ENCODE measurements at places on chromosomes 5 and 9. TPM values are rescaled to one million over a fixed set of nuclear protein-coding genes. Genes with fewer than 3 reads are reported as not detected.

The ELOVL7 gene
- total RNA-seq: 2.5 TPM

The LTC4S gene
- 3.7 TPM for total RNA-seq

The CDH6 gene
- 10.8 TPM for total RNA-seq

The FLT4 gene
- total RNA-seq: 6.3 TPM

The AMBP gene
- 0.81 TPM for total RNA-seq

The RNF208 gene
- total RNA-seq: 7.7 TPM

The IL5 gene
- not detected for total RNA-seq

The CDH9 gene
- total RNA-seq: 0.79 TPM

The HTR4 gene
- not detected for total RNA-seq

The SLC46A2 gene
- not detected for total RNA-seq

The BOD1 gene
- total RNA-seq: 120 TPM

The CDX1 gene
- total RNA-seq: 0.22 TPM

- H3K27ac ChIP-seq: no peak overlapping the region
- DNase-seq: no peak
- no peaks in the 10 kb centered on the region for H3K4me1 ChIP-seq
- no peaks in the 10 kb centered on the region for H3K36me3 ChIP-seq
- no peak overlapping the region for H3K4me3 ChIP-seq
Observed at GRCh38 chr5:113871972-113872371, 358.5 kb downstream of the YTHDC2 start.

DNA sequence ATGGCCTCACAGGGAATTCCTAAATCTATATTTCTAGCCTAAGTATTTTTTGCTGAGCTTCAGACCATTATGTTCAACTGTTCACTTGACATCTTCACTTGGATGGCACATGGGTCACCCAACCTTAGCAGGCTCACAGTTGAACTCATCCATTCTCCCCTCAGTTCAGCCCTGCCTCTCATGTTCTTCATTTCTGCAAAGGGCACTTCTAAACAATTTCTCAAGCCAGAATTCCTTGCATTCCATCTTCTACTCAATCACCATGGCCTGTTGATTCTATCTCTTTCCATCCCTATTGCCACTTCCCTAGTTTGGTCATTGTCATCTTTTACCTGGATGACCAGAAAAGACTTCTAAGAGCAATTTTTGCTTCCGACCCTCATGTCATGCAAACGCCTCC lies 7.3 kb upstream of the RGS3 start:
- H3K27ac ChIP-seq: no peak overlapping the region
- no peaks in the 10 kb centered on the region for H3K4me1 ChIP-seq
- DNase-seq: no peak
- H3K36me3 ChIP-seq: no peaks in the 10 kb centered on the region
- H3K27me3 ChIP-seq: no peaks in the 10 kb centered on the region
- H3K4me3 ChIP-seq: no peak overlapping the region

DNA sequence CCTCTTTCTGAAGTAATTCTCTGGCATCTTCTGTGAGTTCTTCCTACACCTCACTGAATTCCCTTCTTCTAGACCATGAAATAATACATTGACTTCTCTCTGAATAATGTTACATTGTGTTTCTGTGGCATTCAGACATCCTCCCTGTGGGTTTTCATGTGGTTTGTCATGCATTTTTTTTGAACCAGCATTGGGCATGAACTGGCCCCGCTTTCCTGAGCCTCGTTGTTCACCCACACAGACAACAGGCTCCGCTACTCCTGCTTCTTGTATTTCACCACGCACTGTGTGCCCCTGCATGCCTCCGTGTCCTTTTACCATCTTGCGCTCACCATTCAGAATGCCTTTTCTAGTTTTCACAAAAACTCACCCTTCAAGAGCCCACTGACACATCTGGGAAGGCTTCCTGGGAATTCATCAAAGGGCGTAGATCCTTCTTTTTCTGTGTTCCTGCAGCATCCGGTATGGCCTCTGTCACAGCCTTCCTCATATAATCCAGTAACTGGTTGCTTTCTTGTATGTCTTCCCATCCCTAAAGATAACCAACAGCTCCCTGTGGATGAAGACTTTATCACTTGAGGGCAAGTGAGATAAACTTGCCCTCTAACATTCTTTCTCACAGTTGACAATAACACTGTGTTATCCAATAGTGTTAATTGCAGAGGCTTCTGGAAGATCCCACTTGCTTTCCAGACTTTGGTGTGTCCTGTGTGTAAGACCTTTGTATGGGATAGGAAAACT lies 51.5 kb upstream of the ADAMTSL1 start:
- no peak overlapping the region for H3K27ac ChIP-seq
- H3K4me3 ChIP-seq: no peak overlapping the region
- no peak for DNase-seq
- H3K27me3 ChIP-seq: no peaks in the 10 kb centered on the region
- no peaks in the 10 kb centered on the region for H3K36me3 ChIP-seq

DNA sequence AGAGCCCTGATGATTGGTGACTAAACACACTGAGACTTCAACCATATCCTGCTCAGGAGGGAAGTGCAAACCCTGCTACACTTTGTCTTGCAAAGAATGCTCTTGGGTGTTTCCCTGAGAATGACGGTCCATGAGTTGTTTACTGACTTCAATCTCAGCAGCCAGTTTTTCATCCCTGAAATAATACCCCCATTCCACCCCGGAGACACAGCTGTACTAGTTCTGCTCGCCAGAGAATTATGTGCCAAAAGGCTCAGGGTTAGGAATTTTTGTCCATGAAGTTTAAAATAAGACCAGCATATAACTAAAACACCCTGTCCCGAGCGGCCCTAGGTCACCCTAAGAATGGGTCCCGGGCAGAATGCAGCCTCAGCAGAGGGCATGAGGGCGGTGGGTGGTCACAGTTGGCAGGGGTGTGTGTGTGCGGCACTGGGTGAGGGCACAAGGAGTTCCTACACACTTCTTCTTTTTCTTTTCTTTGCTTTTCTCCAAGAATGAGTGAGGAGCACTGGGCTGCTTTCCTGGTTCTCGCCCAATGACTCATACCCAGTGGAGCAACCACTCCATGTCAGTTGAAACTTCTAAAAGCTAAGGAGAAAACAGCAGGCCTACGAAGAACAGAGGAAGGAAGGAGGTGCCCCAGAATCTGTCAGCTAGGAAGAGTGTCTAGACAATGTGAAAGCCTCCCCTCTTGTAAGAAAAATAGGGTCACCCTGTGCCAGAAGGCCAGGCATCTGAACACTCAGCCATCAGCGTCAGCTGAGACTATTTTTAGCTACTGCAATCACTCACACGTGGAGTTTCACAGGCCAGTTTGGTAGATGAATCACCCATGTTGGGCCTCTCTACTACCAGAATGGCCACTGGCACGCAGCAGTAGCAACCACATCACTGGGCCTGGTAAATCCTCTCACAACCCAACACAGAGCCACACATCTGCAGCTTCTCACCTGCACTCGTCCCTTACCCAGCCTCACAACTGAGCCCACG lies 105.9 kb downstream of the DPYSL3 start:
- no peak for DNase-seq
- H3K27me3 ChIP-seq: no peaks in the 10 kb centered on the region
- no peak overlapping the region for H3K4me3 ChIP-seq

DNA sequence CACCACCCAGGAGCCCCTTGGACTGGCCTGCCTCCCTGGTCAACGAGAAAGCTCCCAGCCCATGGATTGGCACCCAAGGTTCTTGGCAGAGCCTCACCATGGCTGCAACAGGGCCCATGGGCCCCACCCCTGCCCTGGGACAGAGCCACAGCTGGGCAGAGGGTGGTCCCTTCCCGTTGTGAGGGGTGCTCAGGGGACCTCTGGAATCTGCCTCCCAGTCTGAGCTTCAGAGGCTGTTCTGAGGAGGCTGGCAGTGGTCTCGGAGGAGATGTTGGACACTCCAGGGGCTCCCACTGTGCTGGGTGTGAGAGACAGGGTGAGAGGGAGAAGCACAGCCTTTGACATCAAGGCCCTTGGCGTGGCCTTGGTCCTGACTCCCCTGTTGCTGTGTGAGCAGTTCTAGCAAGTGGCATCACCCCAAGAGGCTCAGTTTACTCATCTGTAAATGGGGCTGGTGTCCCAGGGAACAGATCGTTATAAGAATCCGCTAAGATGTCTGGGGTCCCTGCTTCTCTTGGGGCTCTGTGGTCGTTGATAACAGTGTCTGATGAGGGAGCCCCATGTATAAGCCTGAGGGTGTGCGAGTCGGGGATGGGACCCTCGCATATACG lies 33.0 kb downstream of the LHX3 start:
- H3K27ac ChIP-seq: no peak overlapping the region
- no peaks in the 10 kb centered on the region for H3K27me3 ChIP-seq
- no peaks in the 10 kb centered on the region for H3K36me3 ChIP-seq
- DNase-seq: no peak
- peaks cover 1% of the 10 kb centered on the region for H3K4me1 ChIP-seq
- H3K4me3 ChIP-seq: peak overlapping the region; percentile 57

DNA sequence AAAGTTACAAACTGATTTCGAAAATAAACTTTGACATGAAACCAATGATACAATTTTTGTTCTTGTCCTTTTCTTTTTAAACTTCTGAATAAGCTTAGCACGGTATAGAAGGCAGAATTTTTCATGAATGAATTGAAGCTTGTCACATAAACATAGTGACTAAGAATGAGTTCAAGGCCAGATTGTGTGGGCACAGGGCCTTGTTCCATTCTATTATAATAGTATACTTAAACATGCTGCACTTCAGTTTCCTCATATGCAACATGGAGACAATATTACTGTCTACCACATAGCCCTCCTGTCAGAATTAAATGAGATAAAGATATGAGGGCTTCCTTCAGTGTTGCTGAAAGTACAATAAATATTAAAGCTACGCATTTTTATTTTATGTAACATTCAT lies 204.2 kb upstream of the HAPLN1 start:
- DNase-seq: no peak
- H3K4me3 ChIP-seq: no peak overlapping the region
- H3K27ac ChIP-seq: no peak overlapping the region
- H3K4me1 ChIP-seq: no peaks in the 10 kb centered on the region
- H3K27me3 ChIP-seq: no peaks in the 10 kb centered on the region

GRCh38 chr5:160887780-160888179 lies 35.8 kb upstream of the ATP10B start:
- H3K4me1 ChIP-seq: no peaks in the 10 kb centered on the region
- no peak overlapping the region for H3K4me3 ChIP-seq
- DNase-seq: no peak
- H3K36me3 ChIP-seq: no peaks in the 10 kb centered on the region

GRCh38 chr5:68289498-68289897 lies 73.9 kb downstream of the PIK3R1 start:
- no peak overlapping the region for H3K27ac ChIP-seq
- H3K4me1 ChIP-seq: no peaks in the 10 kb centered on the region
- H3K27me3 ChIP-seq: no peaks in the 10 kb centered on the region

GRCh38 chr5:7518947-7519560 lies 123.1 kb downstream of the ADCY2 start:
- H3K36me3 ChIP-seq: peaks cover 18% of the 10 kb centered on the region
- no peak overlapping the region for H3K4me3 ChIP-seq
- H3K4me1 ChIP-seq: peaks cover 12% of the 10 kb centered on the region
- DNase-seq: peak; percentile 82

DNA sequence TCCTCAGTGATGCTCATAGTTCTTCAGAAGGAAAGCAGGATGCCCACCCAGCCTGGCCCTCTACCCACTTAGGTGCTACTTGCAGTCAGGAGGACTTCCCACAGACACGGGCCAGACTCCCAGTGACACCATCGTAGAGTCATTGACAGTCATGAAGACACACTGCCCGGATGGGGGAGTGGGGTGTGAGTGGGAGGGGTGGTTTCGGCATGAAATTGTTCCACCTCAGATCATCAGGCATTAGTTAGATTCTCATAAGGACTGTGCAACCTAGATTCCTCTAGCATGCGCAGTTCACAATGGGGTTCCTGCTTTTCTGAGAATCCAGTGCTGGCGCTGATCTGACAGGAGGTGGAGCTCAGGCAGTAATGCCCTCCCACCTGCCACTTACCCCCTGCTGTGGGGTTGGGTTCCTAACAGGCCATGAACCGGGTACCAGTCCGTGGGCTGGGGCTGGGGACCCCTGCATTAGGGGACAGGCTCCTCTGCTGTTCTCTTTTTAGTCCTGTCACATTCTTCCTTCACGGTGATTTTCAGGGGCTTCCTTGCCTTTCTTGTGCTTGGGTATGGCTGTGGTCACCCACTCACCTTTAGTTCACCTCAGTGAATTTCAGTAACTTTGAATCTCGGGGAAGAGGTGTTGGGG lies 88.2 kb upstream of the ANKRD55 start:
- no peak overlapping the region for H3K4me3 ChIP-seq
- no peaks in the 10 kb centered on the region for H3K27me3 ChIP-seq
- H3K36me3 ChIP-seq: no peaks in the 10 kb centered on the region
- no peak overlapping the region for H3K27ac ChIP-seq
- no peak for DNase-seq

DNA sequence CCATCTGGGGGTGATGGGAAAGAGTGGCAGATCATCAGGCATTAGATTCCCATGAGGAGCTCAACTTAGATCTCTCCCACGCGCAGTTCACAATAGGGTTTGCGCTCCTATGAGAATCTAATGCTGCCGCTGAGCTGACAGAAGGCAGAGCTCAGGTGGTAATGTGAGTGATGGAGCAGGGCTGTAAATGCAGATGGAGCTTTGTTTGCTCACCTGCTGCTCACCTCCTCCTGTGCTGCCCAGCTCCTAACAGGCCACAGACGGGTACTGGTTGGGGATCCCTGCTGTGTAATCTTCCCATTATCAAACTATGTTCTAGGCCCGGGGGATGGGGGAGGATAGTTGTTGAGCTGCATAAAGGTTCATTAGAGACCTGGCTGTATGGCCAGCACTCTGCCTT lies 58.4 kb downstream of the UGCG start:
- no peaks in the 10 kb centered on the region for H3K4me1 ChIP-seq
- H3K36me3 ChIP-seq: no peaks in the 10 kb centered on the region
- no peak overlapping the region for H3K27ac ChIP-seq
- DNase-seq: no peak
- no peaks in the 10 kb centered on the region for H3K27me3 ChIP-seq

GRCh38 chr5:67855523-67855922 lies 360.0 kb upstream of the PIK3R1 start:
- no peak overlapping the region for H3K4me3 ChIP-seq
- no peaks in the 10 kb centered on the region for H3K27me3 ChIP-seq
- H3K27ac ChIP-seq: no peak overlapping the region
- peaks cover 7% of the 10 kb centered on the region for H3K36me3 ChIP-seq

GRCh38 chr9:17005056-17005823 lies 129.6 kb upstream of the CNTLN start:
- peak; percentile 55 for DNase-seq
- H3K27me3 ChIP-seq: no peaks in the 10 kb centered on the region
- no peak overlapping the region for H3K4me3 ChIP-seq
- no peaks in the 10 kb centered on the region for H3K36me3 ChIP-seq
- no peak overlapping the region for H3K27ac ChIP-seq

GRCh38 chr9:92094655-92095054 lies 20.6 kb downstream of the SPTLC1 start:
- peaks cover 18% of the 10 kb centered on the region for H3K36me3 ChIP-seq
- no peaks in the 10 kb centered on the region for H3K4me1 ChIP-seq
- no peak overlapping the region for H3K27ac ChIP-seq
- DNase-seq: peak; percentile 42

GRCh38 chr5:109309326-109310063 lies 100.3 kb downstream of the PJA2 start:
- no peak overlapping the region for H3K4me3 ChIP-seq
- no peaks in the 10 kb centered on the region for H3K36me3 ChIP-seq
- H3K4me1 ChIP-seq: no peaks in the 10 kb centered on the region
- H3K27me3 ChIP-seq: no peaks in the 10 kb centered on the region
